ENCODE measurements at places on chromosomes 2 and 18.

DNA sequence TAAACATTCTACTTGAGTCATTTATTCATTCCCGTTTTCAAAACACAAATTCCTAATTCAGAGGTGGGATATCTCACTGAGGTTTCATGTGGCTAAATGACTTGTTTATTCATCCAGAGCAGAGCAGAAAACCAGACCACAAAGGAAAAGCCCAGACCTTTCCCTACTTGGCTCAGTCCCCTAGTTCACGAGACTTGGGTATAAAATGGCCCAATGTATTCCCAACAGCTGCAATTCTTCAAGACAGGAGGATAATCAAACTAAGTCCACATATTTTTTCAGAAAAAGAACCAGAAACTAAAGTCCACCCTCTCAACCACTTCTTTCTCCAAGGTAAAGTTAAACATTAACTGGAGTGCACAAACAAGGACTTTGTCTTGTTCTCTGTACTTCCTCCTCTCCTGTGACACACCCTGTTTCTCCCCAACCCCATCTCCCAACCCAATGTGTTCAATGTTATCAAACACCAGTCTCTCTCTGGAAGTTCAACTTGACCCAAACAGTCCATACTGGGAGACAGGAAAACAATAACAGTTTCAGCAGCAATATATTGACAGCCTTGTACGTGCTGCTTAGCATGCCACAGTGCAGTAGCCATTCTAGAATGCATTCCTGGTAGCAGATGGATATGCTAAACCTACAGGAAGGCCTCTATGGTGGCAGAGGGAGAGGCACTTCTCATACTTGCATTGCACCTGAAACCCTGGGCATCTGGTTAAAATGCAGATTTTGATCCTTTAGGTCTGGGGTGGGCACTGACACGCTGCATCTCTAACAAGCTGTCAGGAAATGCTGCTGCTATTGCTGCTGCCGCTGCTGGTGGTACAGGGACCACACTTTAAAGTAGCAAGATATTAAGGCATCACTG lies 110.7 kb downstream of the INO80D start:
- DNase-seq, result no peak

GRCh38 chr2:219728991-219729487 lies 101.6 kb downstream of the SLC4A3 start:
- no peak for DNase-seq

- no peak for DNase-seq
Measured at GRCh38 chr2:120401275-120402066, 55.5 kb downstream of the INHBB start.

GRCh38 chr2:100409461-100409860 lies 8.0 kb downstream of the CHST10 start:
- no peak for DNase-seq

DNA sequence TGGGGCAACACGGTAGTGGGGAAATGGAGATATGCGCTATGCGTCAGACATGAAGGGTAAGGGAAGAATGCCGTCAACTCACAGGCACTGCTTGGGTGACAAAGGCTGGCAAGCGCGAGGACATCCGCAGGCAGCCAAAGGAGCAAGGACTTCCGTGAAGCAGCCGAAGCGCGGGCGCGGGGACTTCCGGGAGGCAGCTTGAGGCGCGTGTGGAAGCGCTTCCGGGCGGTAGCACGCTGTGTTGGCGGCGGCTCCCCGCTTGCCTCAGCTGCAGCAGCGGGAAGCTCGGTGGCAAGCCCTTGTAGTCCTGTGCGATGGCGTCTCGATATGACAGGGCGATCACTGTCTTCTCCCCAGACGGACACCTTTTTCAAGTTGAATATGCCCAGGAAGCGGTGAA lies at the start of gene PSMA8:
TSS of gene PSMA8 (plus strand) at position 218 of the 400 bp plus-strand sequence. CDS start at position 315, 97 bp downstream.
- DNase-seq, result no peak

DNA sequence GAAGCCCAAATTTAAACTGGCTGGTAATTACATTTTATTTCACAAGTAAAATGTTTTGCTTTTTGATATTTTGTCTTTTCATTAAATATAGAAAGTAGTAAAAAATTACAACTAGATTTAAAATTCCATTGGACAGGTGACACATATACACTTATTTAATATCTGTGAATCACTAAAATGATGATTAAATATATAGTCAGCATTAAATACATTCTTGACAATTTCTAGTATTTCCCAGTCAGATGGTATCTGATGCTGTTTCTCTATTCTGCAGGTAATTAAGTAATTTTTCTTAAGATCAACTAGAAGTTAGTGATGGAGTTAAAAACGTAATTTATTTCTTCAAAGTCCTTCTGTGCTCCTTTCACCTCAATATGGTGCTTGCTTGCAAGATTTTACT lies 237.8 kb downstream of the LRRTM4 start:
- no peak for DNase-seq

GRCh38 chr2:85429213-85429923 lies 10.9 kb downstream of the SH2D6 start:
- no peak for DNase-seq

GRCh38 chr2:27461118-27461517 lies 18.9 kb downstream of the KRTCAP3 start:
- no peak for DNase-seq

DNA sequence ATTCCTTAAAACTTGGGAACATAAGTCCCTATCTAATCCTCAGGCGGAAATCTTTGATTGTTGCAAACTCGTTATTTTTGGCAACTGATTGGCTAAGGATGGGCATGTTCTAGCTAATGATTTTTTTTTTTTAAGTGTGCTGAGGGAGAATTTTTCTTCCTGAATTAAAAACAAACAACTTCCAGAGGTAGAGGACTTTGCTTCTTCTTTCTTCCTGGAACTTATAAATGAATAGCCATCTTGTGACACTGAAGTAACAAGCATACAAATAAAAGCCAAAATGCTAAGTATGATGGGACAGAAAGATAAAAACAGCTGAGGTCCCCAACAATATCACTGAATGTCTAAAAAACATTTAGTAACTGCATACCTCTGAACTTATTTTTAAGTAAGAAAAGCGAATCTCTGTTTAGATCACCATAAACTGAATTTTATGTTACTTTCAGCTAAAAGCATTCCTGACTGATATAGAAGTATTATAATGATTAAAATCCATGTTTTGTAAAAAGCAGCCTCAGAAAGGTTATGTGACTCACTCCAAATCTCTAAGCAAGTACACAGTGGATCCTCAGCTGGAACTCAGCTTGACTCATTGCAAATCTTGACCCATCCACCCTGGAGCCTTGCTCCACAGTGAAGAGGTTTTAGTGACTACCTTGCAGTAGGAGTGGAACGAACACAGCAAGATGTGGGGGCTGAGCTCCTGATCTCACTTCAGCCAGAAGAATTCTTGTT lies 344.4 kb downstream of the CLIP4 start:
- DNase-seq, result no peak

GRCh38 chr2:221716426-221717303 lies 144.6 kb upstream of the EPHA4 start:
- DNase-seq, result no peak

DNA sequence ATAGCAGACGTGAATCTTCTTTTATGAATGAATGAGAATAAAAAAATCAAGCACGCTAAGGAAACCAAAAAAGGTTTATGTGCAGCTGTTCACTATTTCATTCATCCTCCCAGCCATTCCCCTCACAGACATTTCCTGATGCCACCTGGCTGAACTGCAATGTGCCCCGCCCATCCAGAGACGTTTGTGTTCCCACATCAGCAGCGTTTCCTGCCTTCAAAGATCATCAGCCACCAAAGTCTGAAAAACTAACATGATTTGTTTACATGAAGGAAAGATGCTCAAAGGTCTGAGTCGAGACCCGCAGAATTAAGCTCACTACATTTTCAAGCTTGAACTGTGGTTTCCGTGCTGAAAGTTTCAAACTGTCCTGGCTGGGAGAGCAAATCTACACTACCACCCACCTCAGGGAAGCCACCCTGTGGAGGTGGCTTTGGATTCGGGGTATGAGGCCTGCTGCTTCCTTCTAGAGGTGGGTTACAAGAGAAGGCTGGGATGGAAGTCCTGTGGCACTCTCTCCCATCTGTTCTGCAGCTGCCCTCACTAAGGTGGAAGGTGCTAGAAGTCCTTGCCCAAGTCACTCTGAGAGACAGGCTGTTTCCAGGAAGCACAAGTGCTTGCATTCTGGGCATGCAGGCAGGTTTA lies 201.3 kb upstream of the OSR1 start:
- DNase-seq, result peak; percentile 27

- DNase-seq, result no peak
Measured at GRCh38 chr2:31246184-31246852, 12.4 kb downstream of the EHD3 start.

DNA sequence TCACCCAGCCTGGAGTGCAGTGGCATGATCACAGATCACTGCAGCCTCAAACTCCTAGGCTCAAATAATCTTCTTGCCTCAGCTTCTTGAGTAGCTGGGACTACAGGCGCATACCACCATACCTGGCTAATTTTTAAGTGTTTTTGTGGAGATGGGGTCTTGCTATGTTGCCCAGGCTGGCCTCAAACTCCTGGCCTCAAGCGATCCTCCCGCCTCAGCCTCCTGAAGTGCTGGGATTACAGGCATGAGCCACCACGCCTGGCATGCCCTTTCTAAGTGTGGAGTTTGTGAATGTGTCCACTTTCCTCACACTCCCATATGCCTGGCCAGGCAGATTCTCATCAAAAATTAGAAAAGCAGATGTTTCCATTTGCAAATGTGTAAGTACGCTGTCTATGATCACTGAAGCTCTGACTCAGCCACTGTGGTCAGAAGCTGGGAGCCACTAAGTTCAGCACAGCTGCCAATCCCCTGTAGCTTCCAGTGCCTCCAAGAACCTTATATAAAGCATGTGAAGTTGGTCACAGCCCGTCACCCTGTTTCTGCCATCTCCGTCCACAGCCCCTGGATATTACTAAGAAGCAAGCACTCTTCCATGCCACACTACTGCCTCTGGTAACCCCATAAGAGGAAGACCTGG lies 155.4 kb downstream of the FAM210A start:
- no peak for DNase-seq

DNA sequence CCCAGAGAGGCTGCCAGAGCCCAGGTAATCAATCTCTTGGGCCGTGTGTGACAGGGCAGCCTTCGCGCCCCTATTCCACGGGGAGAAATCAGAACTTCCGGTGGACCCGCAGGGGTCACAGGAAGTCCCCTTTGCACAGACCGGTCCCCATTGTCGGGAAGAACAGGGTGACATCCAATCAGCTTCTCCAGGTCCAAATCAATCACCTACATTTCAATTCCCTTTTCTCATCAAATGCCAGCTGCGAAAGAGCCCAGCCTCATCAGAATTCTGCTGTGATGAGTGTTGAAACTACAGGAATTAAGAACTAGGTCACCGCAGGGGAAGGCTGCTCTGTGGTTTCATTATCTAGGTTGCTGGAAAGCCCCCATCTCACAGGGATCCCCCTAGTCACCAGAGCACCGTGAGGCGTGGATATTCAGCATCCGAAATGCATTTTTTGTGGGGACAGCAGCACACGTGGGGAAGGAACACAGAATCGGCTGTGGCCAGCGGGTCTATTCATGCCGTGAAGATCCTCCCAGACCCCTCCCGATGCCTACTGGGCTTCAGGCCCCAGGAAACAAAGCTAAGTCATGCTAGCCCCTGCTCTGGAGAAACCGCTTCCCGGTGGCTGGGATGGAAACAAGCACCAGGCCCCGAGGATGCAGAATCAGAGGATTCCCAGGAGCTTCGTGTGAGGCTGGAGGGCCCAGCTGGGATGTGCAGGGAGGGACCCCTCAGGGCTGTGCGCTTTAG lies 193.7 kb upstream of the ID2 start:
- DNase-seq, result no peak

GRCh38 chr18:23575309-23575651 lies 11.0 kb downstream of the NPC1 start:
- DNase-seq, result peak; percentile 26

DNA sequence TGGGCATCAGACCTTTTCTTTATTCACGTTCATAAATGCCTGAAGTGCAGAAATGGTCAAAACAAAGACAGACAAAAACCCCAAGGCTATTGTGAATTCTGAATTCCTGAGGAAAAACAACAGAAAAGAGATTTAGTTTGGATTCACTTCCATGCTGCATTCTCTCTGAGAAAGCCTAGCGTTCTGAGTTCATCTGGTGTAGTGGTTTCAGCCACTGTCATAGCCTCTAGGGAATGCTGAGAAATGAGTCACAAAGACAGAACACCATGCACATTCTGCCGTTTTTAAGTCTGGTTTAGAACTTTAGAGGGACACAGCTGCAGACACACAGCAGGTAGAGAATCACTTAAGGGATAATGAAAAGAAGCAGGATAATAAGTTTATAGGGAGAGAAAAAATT lies 93.8 kb downstream of the LRP1B start:
- DNase-seq, result no peak

GRCh38 chr2:237341872-237342271 lies 72.1 kb downstream of the COL6A3 start:
- DNase-seq, result peak; percentile 14
